Heart left ventricle (tissue), 16 donors: ENCODE measurements at places on chromosomes 7 and 10. TPM values are rescaled to one million over a fixed set of nuclear protein-coding genes. Genes with fewer than 3 reads are reported as not detected.

DNA sequence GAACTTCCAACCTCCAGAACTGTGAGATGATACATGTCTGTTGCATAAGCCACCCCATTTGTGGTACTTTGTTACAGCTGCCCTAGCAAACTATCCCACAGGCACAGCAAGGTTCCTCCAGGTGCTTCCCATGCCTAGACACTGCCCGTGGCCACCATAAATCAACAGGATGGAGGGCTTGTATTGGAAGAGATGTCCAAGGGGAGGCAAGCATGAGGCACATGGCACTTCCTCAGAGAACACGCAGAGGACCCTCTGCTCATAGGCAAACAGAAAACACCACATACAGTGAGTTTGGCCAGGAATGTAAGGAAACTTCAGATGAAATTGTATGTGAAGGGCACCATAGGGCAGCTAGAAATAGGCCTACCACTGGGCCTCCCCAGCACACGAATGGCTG is 291.1 kb downstream of the GRID1 start:
- DNase-seq = no peak

- no peak for DNase-seq
Observed at GRCh38 chr7:42203336-42203735, 33.7 kb downstream of the GLI3 start.

The PNLIPRP3 gene
- not detected for total RNA-seq

DNA sequence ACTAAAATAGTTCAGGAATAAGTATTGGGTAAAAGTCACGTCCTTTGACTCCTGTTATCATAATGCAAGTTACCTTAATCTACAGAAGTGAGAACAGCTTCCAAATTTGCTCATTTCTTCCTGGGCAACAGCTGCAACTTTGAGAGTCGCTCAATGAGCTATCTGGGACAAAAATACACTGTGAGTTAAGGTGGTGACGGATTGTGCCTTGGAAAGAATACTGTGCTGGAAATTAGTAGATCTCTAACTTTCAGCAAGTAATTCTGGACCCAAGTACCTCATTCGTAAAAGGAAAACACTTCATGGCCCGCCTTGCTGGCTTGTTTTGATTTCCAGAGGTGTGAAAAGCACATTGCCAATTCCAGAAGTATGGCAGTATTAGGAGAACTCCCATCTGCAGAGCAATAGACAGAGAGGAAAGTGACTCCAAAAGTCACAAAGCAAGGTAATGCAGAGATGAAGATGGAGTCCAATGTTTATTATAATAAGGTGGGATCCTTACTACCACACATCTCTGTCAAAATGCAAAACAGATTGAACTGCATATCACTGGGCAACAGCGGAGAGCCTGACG is 626.0 kb downstream of the SORCS3 start:
- DNase-seq = no peak

The NEURL1 gene
- total RNA-seq = 0.14 TPM

DNA sequence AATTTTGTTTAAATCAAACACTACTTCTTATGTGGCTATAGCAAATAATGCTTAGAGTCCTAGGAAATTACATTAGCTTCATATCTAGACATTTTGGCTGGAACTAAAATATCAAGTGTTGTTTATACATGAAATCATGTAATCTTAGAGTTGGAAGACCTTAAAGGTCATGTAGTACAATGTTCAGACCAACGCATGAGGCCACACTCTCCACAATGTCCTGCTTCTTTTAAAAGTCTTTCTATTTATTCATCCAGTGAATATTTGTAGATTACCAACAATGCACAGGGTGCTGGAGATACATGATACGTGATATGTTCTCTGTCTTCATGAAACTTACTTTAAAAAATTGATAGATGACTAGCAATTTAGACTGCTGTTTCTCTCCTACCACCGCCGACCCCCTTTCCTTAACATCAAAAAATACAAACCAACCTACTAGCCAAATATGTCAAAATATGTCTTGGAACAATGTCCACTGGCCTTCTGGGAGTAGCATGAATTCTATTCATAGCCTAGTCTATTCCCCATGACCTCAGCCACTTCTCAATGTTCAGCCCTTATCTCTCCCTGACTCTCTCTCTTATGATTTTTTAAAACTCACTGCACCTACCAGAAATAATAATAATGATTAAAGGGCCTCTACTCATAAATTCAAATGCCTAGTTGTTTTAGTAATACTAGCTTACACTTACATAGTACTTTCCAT is 59.5 kb upstream of the CAV2 start:
- peak; percentile 29 for DNase-seq

The AZGP1 gene
- 58.9 TPM for total RNA-seq

- DNase-seq = no peak
Observed at GRCh38 chr7:117755136-117755535, 118.1 kb downstream of the CTTNBP2 start.

The KLLN gene
- total RNA-seq = 0.48 TPM

The PBLD gene
- total RNA-seq = 6.2 TPM

DNA sequence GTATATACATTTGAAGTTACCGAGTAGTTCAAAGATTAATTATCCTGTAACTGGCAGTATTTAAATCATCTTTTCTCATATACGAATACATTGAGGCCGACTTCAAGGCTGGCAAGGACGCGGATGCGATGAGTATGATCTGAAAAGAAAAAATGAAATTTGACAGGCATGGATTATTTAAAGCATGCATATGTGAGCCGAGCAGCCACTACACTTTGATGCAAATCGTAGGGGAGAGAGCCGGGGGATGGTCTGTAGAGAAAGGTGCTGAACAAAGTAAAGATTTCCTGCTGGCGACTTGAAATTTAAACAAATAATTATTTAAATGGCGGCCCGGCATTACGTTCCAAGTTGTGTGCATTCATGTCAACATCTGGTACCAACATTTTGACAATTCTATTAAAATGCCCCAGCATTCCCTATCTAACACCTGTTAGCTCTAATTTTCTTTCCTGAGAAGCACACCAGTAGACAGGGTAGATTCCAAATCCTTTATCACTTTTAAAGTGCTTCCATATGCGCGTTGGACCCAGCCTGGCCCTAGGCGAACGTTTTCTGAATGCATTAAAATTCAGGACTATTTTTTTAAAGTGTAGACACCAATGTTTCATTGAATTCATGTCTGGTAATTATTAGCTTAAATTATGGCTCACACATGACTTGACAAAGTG is 188.7 kb downstream of the EMX2 start:
- DNase-seq = no peak

- no peak for DNase-seq
Observed at GRCh38 chr10:61454541-61454940, 1.4 kb upstream of the TMEM26 start.

The AKR1D1 gene
- not detected for total RNA-seq

DNA sequence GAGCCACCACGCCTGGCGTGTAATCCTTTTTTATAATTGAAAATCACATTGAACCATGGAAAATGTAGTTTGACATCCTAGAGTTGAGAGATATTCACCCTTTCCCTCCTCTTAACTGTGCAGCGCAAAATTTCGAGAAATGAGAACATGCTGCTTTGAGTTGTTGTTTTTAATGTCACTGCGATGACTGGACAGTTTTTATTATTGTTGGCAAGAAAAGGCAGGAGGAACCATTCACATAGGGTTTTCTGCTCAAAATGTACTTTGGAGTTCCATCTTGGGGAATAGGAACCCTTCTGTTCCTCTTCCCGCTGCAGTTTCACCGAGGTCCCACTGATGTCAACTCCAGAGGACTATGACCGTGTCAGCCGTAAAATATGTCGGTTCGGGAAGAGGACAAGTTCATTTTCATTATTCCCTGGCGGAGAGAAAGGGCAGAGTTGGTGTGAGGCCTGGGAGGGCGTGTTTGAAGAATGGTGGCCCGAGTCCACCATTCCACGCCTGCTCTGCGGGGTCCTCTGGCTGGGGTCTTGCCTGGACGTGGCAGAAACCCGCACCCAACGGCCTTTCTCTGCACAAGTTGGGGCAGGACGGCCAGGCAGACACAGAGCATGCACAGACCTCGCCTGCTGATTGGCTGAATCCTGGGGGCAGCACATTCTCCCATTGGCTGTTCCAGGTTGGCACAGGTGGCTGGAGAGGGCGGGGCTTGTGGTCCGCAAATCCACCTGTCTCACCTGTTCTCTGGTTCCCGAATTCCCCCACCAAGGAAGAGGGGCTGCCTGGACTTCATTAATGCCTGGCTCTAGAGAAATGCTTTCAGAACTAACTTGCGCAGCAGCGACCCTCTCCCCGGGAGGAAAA is 105.1 kb upstream of the TCF7L2 start:
- no peak for DNase-seq

GRCh38 chr7:154375956-154376355 is 323.8 kb downstream of the DPP6 start:
- no peak for DNase-seq

GRCh38 chr10:1911771-1912170 is 174.4 kb upstream of the ADARB2 start:
- no peak for DNase-seq

GRCh38 chr7:141452911-141453310 is 98.3 kb upstream of the AGK start:
- DNase-seq = no peak

GRCh38 chr10:114933588-114933987 is 4.4 kb upstream of the TRUB1 start:
- no peak for DNase-seq

DNA sequence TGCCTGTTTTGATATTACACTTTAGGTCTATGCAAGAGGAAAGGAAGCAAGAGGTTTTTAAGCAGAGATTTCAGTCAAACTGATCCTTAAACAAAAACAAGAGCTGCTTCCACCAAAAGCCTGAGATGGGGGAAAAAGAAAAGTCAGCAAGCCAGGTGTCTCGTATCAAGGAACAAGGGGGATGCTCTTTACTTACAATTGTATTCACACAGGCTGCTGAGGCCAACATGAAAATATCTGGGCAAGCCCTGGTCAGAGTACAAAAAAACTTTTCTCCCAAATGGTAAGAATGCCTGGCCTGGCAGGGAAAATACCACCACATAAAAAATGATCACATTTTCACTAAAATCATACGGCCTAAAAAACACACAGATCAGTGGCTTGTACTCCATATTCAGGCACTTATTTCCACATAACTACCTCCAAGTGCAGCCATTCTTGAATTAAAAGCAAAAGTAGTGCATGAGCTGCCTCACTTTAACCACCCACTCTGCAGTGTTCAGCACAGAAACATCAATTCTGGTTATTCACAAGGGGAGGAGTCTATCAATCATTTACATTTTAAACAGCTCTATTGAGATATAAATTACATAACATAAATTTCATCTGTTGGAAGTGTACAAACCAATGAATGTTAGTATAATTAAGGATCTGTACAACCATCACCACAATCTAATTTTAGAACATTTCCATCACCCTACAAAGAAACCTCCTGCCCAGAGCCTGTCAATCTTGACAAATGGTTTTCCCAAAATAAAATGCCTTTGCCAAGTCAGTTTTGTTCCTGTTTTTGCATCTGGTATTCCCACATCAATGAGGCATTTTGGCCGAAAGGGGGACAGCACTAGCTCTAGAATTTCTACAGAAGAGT is 70.2 kb downstream of the GRB10 start:
- DNase-seq = no peak

- no peak for DNase-seq
Observed at GRCh38 chr10:43120116-43120928, 17.9 kb upstream of the CSGALNACT2 start.

The NET1 gene
- 20.1 TPM for total RNA-seq

The ELN gene
- 81.1 TPM for total RNA-seq

The FOXI2 gene
- total RNA-seq = not detected

- DNase-seq = no peak
Observed at GRCh38 chr10:126846959-126847358, 58.3 kb upstream of the DOCK1 start.

DNA sequence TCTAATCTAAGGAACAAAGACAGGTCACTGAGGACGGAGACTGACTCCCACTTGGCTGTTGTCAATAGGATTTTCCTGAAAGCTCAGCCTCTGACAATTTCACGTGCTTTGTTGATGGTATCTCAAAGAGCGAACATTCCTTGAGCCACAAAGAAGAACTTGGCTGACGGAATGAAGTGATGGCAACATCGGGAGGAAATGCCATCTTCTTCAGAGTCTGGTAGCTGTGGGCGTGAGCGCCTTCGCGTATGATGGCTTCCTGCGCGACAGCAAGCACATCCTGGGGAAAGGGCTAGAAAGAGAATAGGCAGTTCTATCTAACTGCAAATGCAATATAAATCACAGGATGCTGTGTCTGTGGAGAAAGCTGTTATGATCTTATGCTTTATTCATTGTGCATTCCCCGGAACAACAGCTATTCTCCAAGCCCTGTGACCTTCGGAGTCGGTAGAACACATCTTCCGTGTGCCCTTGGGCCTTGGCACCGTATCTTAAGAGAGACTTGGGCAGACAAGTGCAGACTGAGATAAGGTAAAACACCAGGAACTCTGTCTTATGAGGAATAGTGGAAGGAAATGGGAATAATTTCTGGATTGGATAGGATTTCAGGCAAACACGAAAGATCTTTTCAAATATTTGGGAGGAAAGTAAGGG is 19.6 kb upstream of the GTPBP4 start:
- no peak for DNase-seq

DNA sequence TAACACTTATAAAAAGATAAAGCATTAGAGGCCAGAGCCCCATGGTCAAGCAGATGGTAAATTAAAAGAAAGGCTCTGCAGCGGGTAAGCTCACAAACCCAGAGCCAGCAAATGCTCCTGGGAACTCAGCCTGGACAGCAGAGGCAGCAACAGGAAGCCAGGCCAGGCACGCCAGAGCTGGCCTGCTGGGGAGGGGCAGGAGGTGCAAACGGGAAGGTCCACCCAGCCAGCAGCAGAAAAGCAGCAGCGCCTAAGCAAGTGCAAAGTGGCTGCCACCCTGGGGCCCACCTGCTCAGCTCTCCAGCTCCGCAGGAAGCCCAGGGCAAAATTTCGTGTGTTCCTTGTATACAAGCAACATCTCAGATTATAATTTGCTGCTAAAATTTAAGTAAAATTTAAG is 82.7 kb upstream of the GPR22 start:
- peak; percentile 54 for DNase-seq

The GRID2IP gene
- total RNA-seq = not detected

- DNase-seq = no peak
Observed at GRCh38 chr7:17963281-17963680, 23.0 kb upstream of the SNX13 start.
